Stimulated activated CD8-positive, alpha-beta memory T cell treated with anti-CD3 and anti-CD28 coated beads, Interleukin-15, amount 100 ng/mL, for 4 hours (primary cell): ENCODE measurements at places on chromosomes 3 and 15.

DNA sequence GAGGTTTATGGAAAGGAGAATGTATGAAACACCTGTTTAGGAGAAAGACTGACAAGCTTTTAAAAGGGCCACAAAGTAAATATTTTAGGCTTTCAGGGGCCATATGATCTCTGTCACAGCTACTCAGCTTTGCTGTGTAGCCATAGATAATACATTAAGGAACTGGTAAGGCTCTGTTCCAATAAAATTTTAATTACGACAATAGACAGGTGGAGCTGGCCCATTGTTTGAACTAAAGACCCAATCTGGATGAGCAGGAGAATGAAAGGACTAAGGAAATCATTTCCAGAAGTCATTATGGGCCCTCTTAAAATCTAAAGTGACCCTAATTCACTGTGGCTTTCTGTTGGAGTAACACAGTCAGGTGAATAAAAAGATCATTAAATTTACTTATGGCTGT is 48.5 kb upstream of the SLC12A8 start:
- DNase-seq: no peak

GRCh38 chr3:36895496-36896409 is 49.1 kb downstream of the TRANK1 start:
- DNase-seq: no peak

GRCh38 chr15:77497110-77497737 is 76.5 kb downstream of the HMG20A start:
- no peak for DNase-seq

GRCh38 chr3:13507247-13507569 is 27.1 kb downstream of the HDAC11 start:
- no peak for DNase-seq

- no peak for DNase-seq
Measured at GRCh38 chr15:45657764-45658545, 23.1 kb downstream of the SQOR start.

DNA sequence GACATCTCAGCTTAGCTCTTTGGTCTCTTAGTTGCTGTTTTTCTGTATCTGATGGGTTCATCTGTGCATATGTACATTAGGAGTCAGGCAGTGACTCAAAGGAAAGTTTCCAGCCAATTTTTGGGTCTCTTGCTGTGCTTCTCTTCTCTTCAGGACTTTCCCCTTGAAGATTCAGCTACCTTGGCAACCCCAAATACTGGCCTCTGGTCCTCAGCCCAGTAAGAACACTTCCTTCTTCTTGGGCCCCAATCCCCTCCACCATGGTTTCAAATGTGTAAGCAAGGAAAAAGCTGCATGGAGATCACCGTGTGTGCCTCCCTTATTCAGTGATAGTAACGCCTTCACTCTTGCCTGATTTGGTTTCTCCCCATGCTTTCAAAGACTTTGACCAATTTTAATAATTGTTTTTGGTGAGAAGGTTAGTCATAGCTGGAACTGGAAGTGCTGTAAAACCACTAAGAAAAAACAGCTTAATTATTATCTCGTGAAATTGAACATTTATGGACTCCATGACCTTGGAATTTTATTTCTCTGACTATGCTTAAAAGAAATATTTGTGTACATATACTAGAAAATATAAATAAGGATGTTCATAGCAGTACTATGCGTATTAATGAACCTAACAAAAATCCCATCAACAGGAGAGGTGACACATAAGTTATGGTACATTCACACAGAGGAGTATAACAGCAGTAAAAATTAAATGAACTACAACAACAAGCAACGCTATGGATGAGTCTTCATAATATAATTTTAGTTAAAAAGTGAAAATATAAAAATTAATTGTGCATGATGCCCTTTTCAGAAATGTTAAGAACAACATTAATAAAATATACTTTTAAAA is 125.3 kb upstream of the BCL6 start:
- DNase-seq: no peak

DNA sequence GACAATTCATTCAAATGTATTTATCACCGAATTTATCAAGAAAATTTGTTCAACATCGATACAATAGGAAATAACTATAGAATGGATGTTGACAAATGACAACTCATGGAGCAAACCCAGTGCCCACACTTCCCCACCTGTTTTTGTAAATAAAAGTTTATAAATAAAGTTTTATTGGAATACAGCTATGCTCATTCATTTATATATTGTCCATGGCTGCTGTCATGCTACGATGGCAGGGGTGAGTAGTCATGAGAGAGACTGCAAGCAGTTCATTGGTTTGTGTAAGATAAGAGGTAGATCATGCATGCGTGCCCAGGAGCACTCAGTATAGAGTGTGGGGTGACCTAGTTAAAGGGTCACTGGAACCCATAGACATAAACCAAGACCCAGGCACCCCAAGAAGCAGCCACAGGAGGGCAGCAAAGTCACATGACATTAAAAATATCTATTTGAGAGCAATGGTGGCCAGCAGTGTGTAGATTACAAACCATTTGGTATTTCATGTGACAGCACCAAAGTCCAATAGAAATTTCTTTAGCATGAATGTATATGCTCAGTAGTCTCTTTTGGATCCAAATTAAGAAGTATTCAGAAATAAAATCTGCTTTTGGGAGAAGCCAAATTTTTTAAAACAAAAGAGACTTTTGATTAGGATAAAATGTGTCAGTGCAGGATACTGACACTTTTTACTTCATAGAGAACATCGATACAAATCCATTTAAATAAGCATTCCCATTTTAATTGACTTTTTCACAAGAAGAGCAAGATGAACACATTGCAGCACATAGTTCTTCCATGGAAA is 794.8 kb downstream of the MCTP2 start:
- no peak for DNase-seq

- no peak for DNase-seq
Measured at GRCh38 chr3:140748903-140749302, 71.0 kb downstream of the TRIM42 start.

GRCh38 chr15:73335026-73335425 is 33.7 kb downstream of the HCN4 start:
- no peak for DNase-seq

GRCh38 chr3:131356006-131356595 is 25.5 kb upstream of the NUDT16 start:
- DNase-seq: no peak

DNA sequence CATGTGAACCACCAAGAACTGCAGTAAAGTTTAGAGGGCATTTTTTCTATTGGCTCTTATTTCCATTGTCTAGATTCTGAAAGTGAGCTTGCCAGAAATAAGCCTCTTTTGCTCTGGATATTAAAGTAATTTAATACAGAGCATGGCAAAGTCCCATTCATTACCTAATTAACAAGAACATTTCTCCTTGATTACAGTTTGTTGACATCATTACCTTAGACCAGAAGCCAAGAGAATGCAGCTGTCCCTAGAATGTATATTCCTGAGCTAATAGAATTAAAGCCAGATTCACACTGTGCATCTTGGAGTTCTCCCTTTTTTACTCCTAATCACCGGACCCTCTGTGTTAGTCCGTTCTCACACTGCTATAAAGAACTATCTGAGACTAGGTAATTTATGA is 46.4 kb upstream of the TM4SF4 start:
- DNase-seq: no peak

GRCh38 chr3:13629644-13630043 is 80.7 kb downstream of the FBLN2 start:
- no peak for DNase-seq

- no peak for DNase-seq
Measured at GRCh38 chr15:39581793-39582285, 960 bp downstream of the THBS1 start.

DNA sequence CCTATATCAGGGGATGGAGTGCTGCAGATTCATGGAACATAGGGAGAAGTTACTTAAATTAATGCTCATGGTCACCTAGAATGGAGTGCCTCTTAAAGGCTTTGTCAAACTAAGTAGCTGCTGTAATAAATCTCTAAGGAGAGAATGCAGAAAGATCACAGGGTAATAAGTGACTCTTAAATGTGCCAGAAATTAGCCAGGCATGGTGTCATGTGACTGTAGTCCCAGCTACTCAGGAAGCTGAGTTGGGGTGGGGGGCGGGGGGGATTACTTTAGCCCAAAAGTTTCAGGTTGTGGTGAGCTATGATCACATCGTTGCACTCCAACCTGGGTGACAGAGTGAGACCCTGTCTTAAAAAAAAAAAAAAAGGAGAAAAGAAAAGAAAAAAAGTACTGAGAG is 90.9 kb upstream of the ASB14 start:
- no peak for DNase-seq

DNA sequence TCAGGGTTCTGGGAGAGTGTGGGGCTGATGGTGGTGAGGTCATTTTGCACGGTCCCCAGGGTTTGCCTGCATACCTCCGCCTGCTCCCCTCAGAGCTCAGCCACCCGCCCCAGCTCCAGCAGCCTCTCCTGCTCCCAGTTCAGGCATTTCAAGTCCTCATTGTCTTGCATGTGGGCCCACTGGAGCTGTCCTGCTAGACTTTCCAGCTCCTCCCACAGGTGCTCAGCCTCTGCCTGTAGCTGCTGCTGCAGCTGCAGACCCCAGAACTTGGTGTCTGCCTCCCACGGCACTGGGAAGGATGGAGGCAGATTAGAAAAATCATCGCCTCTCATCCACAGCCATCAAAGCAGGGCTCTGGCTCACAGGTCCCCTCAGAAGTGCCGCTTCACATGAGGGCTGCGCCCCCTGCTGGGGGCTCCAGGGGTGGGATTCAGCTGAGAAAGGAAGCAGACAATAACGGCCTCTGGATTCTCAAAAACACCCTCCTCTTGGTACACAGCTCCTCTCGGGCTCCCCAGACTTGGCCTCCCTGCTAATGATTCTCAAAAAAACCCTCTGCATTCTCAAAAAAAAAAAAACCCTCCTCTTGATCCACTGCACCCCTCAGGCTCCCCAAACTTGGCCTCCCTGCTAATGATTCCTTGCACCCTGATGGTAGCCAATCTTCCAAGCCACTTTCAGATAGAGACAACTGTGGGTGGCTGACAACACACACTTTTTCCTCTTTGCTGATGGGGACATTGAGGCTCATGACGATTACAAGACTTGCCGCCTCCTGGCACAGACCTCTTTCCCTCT is 89.3 kb upstream of the C2CD4B start:
- no peak for DNase-seq

DNA sequence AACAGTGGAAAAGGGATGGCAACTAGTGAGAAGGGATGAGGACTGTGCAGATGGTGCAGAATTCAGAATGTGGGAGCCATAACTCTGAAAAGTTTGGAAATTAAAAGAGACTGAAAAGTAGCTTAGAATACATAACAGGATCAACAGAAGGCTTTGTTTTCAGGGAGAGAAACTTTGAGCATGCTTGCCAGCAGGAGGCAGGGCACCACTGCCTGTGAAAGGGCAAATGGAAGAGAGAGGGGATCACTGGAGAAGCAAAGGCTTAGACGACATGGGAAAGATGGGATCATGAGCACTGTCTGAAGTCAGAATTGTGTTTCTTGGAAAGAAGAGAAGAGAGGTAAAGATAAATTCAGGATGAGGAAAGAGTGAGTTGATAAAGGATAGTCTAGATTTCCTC is 99.6 kb downstream of the ABI3BP start:
- DNase-seq: no peak
